ENCODE measurements at places on chromosomes 4 and X.

GRCh38 chrX:38868941-38869401 is 67.7 kb downstream of the MID1IP1 start:
- peak; percentile 22 for DNase-seq

DNA sequence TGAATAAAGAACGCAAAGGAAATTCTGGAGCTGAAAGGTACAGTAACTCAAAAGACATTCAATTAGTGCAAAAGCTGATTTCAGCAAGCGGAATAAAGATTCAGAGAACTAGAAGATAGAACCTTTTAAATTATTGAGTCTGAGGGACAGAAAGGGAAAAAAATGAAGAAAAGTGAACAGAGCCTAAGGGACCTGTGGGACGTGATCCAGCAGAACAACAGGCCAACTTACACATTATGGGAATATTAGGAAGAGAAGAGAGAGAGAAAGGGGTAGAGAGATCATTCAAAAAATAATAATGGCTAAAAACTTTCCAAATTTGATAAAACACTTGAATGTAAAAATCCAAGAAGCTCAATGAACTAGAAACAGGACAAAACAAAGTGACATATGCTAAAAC is 17.5 kb upstream of the GPRASP2 start:
- no peak for DNase-seq

DNA sequence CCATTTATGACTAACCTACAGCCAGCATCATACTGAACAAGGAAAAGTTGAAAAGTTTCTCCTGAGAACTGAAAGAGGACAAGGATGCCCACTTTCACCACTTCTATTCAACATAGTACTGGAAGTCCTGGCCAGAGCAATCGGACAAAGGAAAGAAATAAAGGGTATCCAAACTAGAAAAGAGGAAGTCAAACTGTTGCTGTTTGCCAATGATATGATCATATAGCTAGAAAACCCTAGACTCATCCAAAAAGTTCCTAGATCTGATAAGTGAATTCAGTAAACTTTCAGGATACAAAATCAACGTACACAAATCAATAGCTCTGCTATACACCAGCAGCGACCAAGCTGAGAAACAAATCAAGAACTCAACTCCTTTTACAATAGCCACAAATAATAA is 64.5 kb downstream of the CENPC start:
- DNase-seq = no peak

GRCh38 chr4:84530871-84531270 is 31.8 kb upstream of the NKX6-1 start:
- no peak for DNase-seq

DNA sequence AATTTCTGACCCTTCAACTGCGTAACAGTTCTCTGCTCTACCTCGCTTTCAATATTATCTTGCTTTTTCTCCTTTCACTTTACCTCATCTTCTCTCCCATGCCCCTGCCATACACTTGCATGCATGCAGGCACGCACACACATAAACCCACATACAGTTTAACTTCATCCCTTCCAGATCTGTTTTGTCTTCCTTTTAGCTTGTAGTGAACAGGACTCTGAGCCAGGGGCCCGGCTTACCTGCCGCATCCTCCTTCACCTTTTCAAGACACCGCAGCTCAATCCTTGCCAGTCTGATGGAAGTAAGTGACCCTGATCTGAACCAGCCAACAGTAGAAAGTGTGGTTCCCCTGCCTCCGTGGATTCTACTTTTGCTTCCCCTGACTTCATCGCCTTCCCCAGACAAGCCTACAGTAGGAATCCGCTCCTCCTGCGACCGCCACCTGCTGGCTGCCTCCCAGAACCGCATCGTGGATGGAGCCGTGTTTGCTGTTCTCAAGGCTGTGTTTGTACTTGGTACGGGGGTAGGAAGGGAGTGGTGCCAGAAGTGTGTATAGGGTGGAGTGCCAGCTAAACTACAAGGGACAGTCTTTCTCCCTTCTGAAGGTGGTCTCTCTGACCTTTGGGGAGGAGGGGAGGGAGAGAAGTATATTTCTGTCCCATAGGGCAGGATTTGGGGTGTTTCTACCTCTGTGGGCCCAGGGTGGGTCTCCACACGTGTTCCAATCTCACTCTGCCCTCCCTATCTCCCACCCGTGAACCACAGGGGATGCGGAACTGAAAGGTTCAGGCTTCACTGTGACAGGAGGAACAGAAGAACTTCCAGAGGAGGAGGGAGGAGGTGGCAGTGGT is 10.7 kb downstream of the MED12 start:
- peak; percentile 56 for DNase-seq

DNA sequence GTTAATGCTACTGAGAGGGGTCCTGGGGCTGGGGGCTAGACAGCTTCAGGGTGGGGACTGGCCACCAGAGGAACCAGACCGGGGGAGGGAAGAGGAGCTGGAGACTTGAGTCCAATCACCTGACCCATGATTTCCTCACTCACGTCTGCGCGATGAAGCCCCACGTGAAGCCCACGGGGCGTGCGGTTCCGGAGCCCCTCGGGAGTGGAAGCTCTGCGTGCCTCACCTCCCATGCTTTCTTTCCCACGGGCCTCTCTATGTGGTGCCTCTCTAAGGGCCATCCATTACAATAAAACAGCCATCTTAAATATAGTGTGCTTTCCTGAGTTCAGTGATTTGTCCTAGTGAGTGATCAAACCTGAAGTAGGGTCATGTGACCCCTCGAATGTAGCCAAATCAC is 119.9 kb downstream of the ENPP6 start:
- DNase-seq = no peak

All from dermis microvascular lymphatic vessel endothelial cell (primary cell).